Activated T-helper 2 cell treated with anti-CD3 and anti-CD28 coated beads, Interferon-gamma antibody, Interleukin-2, Interleukin-4, amounts not matched to agents 10 μg/mL and 5 μg/mL and 100 μg/mL, durations not matched to agents 14 hours and 24 hours and 36 hours (primary cell): ENCODE measurements at places on chromosomes 6 and 20.
A peak's percentile ranks its signal among the peaks of the same experiment; 100 is the strongest.

DNA sequence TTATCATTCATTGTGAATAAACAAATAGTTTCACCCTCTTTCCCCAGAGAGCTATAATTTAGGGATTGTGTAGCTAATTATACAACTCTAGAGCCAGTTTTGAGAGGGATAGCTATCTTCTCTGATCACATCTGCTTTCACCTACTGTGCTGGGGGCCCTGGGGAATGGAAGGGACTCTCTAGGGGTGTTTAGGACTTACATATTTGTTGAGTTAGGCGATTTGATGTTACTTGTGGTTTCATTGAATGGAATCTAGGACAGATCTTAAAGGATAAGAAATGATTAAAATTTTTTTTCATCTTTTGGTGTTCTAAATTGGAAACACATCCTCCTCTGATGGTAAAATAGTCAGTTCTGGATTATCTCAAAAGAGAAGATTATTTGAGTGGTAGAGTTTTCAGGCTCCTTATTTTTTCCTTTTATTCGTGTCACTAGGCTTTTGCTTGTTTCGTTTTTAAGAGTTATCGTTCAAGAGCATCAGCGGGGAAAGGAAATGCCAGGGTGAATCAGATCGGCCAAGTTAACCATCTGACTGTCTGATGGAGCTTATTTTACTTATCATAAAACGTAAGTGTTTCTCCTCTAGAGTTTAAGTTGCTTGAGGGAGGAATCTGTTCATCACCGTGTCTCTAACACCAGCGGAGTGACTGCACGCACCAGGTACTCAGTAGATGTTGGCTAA is 236.7 kb downstream of the FARS2 start:
- peak overlapping the region; percentile 43 for H3K4me3 ChIP-seq
- peak overlapping the region; percentile 59 for H3K27ac ChIP-seq
- no peak for DNase-seq
- no peaks in the 10 kb centered on the region for H3K27me3 ChIP-seq

DNA sequence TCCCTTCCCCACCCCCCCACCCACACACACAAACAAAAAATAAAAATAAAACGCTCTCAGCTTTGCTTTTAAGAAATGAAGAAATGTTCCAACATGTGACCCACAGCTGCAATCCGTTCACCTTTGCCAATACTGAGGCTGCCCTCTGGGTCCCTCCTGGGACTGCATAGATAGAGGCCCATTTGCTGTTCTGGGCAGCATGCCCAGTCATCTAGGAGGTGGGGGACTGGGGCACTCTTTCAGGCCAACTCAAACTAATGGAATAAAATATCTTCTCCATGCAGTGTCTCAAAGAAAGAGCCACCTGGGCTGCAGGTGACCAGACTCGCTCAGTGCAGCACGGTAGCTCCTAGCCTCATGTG is 79.9 kb downstream of the SLC22A3 start:
- H3K36me3 ChIP-seq, result no peaks in the 10 kb centered on the region
- H3K4me3 ChIP-seq, result no peak overlapping the region
- peaks cover 6% of the 10 kb centered on the region for H3K4me1 ChIP-seq
- DNase-seq, result no peak
- peaks cover 28% of the 10 kb centered on the region for H3K27me3 ChIP-seq
- H3K27ac ChIP-seq, result no peak overlapping the region

- DNase-seq, result no peak
- H3K27ac ChIP-seq, result no peak overlapping the region
- H3K4me1 ChIP-seq, result no peaks in the 10 kb centered on the region
These were observed 63.7 kb upstream of the BEND3 start for GRCh38 chr6:107179004-107179403.

DNA sequence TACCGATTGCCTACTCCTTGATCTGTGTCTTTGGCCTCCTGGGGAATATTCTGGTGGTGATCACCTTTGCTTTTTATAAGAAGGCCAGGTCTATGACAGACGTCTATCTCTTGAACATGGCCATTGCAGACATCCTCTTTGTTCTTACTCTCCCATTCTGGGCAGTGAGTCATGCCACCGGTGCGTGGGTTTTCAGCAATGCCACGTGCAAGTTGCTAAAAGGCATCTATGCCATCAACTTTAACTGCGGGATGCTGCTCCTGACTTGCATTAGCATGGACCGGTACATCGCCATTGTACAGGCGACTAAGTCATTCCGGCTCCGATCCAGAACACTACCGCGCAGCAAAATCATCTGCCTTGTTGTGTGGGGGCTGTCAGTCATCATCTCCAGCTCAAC is 13.5 kb downstream of the CCR6 start:
- H3K27ac ChIP-seq, result no peak overlapping the region
- H3K4me1 ChIP-seq, result no peaks in the 10 kb centered on the region
- peaks cover 24% of the 10 kb centered on the region for H3K27me3 ChIP-seq
- DNase-seq, result no peak
- no peak overlapping the region for H3K4me3 ChIP-seq
- H3K36me3 ChIP-seq, result no peaks in the 10 kb centered on the region

GRCh38 chr6:56058636-56059035 is 183.2 kb upstream of the BMP5 start:
- no peaks in the 10 kb centered on the region for H3K36me3 ChIP-seq
- H3K27ac ChIP-seq, result no peak overlapping the region
- no peaks in the 10 kb centered on the region for H3K4me1 ChIP-seq
- H3K4me3 ChIP-seq, result no peak overlapping the region

DNA sequence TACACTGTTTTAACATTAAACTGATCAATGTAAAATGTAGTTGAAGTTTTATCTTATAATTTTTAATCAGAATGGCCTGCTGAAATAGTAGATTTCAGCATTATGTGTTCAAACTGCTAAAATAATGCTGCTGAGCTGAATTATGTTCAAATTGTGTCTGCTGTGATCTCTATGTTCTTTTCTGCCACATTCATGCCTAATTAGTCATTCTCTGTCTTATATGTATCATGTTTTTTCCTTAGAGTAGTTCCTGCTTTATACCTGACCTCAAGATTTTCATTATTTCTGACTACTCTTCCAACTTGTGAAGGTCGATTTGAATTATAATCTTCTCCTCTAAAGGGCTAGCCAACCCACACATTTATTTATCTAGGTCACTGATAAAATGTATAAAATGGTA is 476.7 kb upstream of the EPHA7 start:
- H3K27ac ChIP-seq, result no peak overlapping the region
- H3K27me3 ChIP-seq, result no peaks in the 10 kb centered on the region
- H3K4me1 ChIP-seq, result no peaks in the 10 kb centered on the region
- DNase-seq, result no peak
- H3K4me3 ChIP-seq, result no peak overlapping the region

DNA sequence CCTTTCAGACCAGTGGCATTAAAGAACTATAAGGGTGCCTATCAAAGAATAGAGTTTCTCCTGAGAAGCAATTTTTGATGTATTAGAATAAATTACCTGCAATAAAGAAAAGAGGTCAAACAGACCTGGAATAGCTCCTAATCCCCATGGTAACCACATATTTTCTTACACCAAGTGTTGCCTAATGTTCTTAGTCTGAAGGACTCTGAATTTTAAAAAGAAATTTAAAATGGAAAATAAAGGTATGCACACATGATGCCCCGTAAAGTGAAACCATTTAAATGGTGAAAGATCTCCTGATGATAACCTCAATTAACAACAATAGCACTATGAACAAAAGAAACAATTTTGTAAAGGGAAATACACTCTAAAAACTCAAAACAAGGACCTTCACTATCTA is 55.1 kb upstream of the LOC128125822 start:
- no peak for DNase-seq
- H3K4me3 ChIP-seq, result no peak overlapping the region
- peaks cover 20% of the 10 kb centered on the region for H3K4me1 ChIP-seq
- H3K36me3 ChIP-seq, result no peaks in the 10 kb centered on the region
- H3K27ac ChIP-seq, result no peak overlapping the region

DNA sequence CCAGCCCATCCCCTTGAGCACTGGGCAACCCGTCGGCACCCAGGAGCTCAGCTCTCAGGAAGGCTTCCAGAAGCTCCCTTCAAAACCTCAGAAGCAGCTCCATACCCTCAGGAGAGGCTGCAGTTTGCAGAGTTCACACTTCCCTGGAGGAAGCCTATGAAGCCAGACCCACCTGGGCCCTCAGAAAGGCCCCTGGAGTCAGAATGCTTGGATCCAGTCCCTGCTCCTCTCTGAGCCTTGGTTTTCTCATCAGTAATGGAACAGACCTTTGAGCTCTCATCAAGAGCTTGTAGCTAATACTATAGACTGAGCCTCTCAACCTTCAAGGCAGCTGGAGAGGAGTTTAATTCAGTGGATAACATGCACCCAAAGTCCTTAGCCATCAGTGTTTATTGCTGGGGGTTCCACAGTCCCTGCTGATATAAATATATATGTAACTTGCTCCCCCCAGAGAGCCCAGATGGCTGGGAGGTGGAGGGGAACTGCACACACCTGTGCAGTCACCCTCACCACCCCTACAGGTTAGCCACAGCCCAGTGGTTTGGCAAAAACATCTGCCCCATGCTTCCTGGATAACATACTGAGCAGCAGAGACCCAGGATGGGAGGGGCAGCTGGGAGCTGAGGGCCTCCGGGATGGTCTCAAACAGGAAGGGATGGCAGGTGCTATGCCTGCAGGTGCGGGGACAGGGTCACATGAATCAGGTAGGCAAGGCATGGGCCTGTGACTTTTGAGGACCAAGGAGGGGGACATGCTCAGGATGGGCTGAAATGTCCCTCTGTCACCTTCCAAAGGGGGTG is 120.1 kb downstream of the SNX5 start:
- H3K27me3 ChIP-seq, result peaks cover 4% of the 10 kb centered on the region
- no peaks in the 10 kb centered on the region for H3K36me3 ChIP-seq
- DNase-seq, result no peak
- H3K27ac ChIP-seq, result no peak overlapping the region
- no peak overlapping the region for H3K4me3 ChIP-seq
- H3K4me1 ChIP-seq, result peaks cover 34% of the 10 kb centered on the region

DNA sequence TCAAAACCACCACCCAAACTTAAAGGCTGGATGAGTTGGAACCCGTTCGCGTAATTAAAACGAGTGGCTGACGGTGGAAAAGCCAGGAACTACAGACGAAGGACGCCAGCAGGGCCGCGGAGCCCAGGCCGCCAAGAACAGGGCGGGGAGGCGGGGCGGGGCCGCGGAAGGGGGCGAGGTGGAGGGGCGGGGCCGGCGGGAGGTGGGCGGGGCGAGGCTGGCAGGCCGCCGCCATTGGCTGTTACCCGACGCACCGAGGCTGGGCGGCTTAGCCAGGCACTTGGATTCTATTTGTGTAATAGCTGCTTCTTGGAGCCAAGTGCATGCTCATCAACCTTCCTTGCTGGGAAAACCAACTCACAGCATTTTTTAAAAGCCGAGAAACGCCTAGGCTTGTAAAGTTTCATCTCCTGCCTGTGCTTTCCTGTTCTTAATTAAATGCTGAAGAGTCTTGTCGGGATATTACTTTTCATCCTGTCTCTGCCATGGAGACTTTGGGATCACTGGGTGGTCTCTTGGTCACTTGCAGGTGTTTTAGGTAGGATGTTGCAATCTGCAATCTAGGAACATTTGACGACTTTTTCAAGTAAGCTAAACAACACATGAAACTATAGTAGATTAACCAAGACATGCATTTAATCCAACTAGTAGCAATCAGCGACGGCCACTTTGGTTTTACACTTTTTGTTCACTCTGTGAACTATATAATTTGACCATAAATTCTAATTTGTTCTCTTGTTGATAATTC is 245.0 kb downstream of the ARID1B start:
- peak overlapping the region; percentile 99 for H3K27ac ChIP-seq
- peaks cover 18% of the 10 kb centered on the region for H3K36me3 ChIP-seq
- peak; percentile 71 for DNase-seq
- peaks cover 42% of the 10 kb centered on the region for H3K4me1 ChIP-seq
- H3K27me3 ChIP-seq, result no peaks in the 10 kb centered on the region

DNA sequence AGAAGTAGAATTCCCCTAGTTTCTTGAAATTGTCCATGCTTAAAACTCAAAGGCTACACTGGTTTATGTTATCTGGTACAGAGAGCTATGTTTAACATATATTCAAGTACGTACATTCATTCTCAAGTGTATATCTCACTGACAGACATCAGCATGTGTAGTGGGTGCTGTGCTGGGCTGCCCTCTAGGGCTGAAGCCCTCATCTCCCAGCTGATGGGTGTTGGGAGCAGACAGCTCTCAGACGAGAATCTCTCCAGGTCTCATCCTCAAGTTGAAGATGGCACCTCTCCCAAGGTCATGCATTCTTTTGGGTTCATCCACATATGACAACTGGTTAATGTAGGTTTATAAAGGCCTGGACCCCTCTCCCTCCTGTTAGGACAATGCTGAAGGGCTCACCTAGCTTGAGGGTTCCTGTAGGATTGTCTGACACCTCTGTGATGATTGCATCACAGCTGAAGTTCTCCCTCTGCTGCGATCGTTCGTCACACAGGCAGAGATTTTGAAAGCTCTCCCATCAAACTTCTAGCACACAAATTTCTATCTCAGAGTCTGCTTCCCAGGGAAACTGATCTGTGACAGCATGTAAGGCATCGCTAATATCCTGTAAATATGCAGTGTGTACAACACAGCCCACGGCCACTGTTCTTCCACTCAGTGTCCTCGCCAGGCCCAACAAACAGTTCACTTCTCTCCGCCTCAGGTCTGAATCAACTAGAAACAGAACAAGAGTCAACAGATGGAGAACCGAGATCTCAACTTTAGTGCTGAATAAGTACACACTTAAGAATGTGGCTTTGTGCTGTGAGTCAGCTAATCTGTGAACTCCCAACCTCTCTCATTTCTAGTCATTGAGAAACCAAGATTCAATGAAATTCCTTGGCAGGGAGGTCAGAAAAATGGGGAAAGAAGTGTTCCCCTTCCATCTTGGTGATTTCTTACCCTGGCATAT is 43.2 kb downstream of the PREP start:
- no peak overlapping the region for H3K4me3 ChIP-seq
- no peak for DNase-seq
- no peaks in the 10 kb centered on the region for H3K27me3 ChIP-seq

DNA sequence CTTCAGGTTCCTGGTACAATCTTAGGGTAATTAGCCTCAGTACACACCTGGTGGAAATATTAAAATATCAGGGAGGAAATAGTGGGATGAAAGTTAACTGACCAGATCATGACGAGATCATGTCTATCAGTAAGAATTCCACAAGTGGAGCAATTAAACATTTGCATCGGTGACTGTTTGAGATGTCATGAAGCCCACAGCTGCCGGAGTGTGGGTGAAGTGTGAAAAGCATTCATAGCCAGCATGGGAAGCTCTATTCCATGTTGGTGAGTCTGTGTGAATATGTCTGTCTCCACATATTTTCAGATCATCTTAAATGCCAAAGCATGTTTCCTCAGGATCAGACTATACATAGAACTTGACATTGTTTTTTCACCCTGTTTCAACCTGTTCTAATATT is 142.8 kb downstream of the IPCEF1 start:
- peaks cover 11% of the 10 kb centered on the region for H3K4me1 ChIP-seq
- no peak for DNase-seq
- no peak overlapping the region for H3K4me3 ChIP-seq

- H3K4me1 ChIP-seq, result peaks cover 5% of the 10 kb centered on the region
- no peak for DNase-seq
- no peak overlapping the region for H3K4me3 ChIP-seq
- peaks cover 17% of the 10 kb centered on the region for H3K36me3 ChIP-seq
- no peak overlapping the region for H3K27ac ChIP-seq
These were observed 32.9 kb upstream of the BACH2 start for GRCh38 chr6:90329386-90330077.
